SJSA1 (cell line): ENCODE measurements at places on chromosomes 4 and X.

DNA sequence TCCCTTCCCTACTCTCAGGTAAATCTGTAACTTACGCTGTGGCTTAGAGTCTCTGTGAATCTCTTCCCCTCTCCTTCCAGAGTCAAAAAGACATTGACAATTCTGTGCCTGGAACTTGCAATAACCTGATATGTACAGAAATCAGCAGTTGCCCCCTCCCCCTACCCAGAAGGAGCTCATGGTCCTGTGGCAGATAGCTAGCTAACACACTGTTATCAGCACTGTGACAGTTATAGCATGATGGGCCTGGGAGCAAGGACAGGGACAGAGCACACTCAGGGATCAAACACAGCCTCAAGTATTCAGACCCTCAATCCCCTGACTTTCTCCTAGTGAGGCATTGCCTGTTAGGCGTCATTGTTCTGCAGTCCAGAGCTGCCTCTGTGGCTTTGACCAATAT lies 18.7 kb upstream of the MAGEA10 start:
- no peak for DNase-seq

GRCh38 chrX:17375637-17376430 lies 834 bp downstream of the NHS start:
- DNase-seq, result peak; percentile 43

GRCh38 chrX:350148-350533 lies 31.5 kb upstream of the GTPBP6 start:
- DNase-seq, result no peak

GRCh38 chr4:113738251-113738650 lies 23.3 kb downstream of the CAMK2D start:
- DNase-seq, result no peak

GRCh38 chr4:149164282-149164681 lies 651.4 kb downstream of the IQCM start:
- DNase-seq, result peak; percentile 82

DNA sequence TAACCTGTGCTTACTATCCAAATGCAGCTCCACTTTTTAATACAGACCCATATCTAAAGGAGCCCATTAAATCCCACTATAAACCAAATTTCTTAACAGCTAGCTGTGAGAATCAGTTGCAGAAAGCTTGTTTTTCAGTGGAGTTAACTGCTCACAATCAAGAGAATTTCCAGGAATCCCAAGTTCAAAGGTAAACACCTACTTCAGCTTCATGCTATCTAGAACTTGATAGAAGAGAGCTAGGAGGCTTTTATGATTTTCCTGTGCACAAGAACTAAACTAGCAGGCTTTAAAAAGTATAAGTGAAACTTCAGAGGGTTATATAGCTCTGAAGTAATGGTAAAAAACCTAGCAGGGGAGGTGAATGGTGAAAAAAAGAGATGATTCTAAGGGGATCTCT lies 96.2 kb upstream of the PABPC4L start:
- no peak for DNase-seq

DNA sequence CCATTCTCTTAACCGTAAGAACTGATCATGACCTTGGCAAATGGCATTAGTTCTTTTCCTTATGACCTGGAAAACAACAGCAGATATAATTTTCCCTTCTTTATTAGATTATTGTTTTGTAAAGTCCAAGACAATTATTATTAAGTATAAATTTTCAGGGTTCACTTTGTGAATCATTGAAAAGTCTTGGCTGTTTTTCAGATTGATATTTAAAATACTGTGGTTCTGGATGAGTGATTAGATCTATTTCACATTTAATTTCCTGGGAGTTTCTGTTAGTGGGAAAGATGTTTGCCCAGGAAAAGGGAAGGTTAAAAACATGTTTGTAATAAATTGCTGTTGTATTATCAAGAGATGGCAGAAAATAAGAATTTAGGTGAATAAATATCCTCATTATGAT lies 194.9 kb downstream of the TLL1 start:
- DNase-seq, result no peak

GRCh38 chrX:153421856-153422255 lies 10.6 kb downstream of the ZFP92 start:
- peak; percentile 16 for DNase-seq

DNA sequence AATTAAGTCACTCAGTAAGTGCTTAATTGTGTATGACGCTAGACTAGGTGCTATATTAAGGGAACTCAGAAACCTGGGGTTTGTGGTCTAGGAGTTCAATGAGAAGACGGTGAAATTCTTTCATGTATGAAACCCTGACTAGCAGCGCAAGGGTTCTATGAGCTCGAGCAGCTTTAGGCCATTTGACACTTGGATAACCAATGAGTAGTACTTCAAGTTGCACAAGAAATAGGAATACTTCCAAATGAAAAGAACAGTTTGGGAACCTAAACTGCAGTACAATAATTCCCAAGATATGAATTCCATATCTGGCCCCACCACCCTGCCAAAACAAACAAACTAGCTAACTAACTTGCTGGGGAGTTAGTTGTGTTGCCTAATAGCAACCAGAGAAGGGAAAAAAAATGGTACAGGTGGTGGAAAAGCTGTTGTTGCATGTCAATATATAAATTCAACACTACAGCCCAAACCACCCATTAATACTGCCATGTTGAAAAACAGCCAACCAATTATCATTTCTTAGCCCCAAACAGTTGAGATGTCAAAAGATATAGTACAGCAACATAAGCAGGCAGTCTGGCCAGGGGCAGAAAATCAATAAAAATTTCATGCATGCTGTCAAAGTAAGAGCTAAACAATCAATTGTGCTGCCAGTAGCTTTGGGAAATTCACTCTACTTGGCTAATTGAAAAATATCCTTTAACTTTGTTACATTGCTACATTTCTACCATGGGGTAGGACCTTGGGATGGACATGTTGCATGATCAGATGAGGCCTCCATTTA lies 54.6 kb upstream of the MCF2 start:
- no peak for DNase-seq

DNA sequence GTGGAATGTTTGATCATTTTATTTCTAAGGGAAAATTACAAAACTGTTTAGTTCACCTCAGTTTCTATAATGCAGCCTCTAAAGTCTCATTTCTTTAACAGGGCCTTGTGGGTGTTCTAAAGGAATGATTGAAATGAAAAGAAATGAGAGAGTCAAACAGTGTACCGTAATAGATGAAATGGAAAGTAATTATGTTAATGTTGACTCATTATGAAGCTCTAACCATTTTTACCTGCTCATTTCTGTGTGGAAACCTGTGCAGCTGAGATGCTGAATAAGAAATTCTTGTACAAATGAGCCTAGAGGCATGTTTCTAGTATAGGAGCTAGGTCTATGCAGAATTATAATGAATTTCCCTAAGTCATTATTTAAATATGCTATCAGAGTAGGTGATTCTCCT lies 45.2 kb upstream of the RPA4 start:
- DNase-seq, result no peak

- no peak for DNase-seq
Measured at GRCh38 chr4:38141808-38142500, 181.8 kb downstream of the PTTG2 start.

DNA sequence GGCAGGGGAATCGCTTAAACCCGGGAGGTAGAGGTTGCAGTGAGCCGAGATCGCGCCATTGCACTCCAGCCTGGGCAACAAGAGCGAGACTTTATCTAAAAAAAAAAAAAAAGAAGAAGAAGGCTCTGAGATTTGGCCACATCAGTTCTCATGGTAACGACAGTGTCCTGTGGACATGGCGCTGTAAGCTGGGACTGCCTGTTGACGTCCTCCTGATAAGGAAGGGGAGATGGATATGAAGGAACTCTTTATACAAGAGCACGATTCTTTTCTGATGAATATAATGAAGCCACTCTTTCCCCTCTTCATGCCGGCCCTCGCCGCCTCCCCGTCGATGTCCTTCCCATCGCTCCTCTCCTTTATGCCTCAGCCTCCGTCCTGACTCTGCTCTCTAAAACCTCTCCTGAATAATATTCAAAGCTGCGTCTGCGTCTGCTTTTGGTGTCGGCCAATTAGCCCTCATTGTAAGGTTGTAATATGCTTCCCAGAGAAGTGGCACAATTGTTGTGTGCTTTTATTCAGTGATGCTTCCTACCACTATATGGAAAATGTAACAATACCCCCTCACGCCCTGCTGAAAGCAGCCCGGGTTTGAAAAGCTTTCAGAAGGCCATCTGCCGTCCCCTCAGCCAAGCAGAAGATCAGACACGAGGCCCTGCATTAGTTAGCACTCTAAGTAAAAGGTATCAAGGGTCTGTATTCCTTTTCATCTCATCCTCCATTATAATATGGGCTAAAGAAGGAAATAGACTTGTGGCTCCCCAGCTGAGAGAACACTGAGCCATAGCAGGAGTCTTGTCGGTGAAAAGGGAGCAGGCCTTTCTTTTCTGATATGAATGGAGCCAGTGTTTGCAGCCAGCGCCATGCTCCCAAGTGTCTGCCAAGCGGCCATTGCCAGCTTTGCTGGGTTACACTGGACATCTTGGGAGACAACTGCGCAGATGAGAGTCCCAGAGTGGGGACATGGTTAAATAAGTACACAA lies 22.1 kb upstream of the SCOC start:
- DNase-seq, result no peak

GRCh38 chr4:61375301-61375700 lies 175.2 kb downstream of the ADGRL3 start:
- no peak for DNase-seq

DNA sequence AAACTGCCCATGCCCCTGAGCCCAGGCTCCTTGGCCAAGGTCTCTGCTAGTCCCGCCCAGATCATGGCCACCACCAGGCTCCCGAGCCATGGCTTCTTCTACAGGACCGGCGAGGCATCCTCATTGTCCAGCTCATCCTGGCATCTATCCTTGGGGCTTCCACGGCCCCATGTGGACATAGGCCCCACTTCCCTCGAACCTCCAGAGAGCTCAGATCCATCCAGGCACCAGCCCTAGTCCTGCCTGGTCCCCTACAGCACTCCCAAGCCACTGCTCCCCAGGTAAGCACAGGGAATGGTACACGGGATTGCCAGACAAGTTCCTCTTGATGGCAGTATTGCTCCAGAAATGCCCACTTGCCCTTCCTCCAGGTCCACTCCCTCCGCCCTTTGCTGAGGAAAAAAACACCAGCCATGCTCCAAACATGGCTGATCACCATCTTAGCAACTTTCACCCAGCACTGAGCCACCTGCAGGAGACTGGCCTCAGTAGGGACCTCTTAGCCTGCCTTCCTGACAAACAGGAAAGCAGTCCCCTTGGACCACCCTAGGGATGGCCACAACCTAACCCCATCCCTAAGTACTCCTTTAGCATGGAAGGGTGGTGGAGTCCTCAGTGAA lies 272.1 kb upstream of the AGTR2 start:
- DNase-seq, result no peak

GRCh38 chr4:77126809-77127208 lies 30.2 kb upstream of the CCNG2 start:
- no peak for DNase-seq

GRCh38 chr4:25949173-25949748 lies 35.2 kb downstream of the SMIM20 start:
- DNase-seq, result no peak

DNA sequence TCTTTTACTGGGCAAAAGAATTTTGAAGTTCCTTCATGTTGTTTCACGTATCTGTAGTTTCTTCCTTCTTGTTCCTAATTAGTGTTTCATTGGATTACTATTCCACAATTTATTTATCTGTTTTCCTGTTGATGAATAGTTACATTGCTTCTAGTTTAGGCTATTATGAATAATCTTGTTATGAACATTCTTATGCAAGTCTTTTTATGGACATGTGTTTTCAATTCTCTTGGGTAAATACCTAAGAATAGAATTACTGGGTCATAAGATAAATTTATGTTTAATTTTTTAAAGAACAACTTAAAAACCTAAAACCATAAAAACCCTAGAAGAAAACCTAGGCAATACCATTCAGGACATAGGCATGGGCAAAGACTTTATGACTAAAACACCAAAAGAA lies 70.9 kb upstream of the RXFP1 start:
- DNase-seq, result no peak

GRCh38 chr4:71847300-71847699 lies 63.4 kb upstream of the GC start:
- no peak for DNase-seq

DNA sequence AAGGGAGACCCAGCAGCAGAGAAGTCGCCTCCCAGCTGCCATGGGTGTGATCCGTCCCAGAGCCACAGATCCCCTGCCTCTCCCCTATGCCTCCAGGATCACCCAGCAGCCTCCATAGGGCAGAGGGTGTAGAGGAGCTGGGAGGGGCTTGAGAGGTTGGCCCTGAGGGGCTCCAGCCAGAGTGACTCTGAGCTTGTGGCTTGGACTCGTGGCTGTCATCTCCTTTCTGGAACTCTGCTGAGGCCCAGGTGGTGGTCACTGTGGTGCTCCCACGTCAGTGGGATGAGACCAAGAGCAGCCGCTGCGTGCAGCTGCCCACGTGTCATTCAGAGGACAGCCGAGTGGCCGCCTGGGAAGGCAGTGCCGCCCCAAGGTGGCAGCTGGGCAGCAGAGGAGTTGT lies 4.2 kb downstream of the TACC3 start:
- DNase-seq, result no peak

- DNase-seq, result peak; percentile 4
Measured at GRCh38 chr4:16079046-16079445, 4.8 kb downstream of the PROM1 start.

- no peak for DNase-seq
Measured at GRCh38 chrX:2340991-2341390, 159.8 kb downstream of the DHRSX start.

- DNase-seq, result peak; percentile 30
Measured at GRCh38 chr4:119835613-119835910, 207.0 kb upstream of the PDE5A start.

DNA sequence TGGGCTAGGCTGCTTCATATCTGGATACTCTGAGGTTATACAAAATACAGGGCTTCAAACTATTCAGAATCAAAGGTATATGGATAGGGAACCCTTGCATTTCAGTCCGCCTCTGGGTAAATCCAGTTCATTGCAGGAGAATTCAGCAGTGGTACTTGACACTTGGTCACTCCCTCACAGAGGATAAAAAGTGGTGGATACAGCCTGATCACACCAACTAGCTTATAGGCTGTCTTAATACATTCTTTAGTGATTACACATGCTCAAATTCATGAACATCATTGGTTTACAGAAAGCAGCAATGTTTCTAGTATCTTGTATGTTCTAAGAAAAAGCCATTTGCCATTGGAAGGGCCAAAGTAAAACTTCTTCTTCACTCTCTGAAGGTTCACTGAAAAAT lies 104.8 kb upstream of the PDE5A start:
- no peak for DNase-seq

DNA sequence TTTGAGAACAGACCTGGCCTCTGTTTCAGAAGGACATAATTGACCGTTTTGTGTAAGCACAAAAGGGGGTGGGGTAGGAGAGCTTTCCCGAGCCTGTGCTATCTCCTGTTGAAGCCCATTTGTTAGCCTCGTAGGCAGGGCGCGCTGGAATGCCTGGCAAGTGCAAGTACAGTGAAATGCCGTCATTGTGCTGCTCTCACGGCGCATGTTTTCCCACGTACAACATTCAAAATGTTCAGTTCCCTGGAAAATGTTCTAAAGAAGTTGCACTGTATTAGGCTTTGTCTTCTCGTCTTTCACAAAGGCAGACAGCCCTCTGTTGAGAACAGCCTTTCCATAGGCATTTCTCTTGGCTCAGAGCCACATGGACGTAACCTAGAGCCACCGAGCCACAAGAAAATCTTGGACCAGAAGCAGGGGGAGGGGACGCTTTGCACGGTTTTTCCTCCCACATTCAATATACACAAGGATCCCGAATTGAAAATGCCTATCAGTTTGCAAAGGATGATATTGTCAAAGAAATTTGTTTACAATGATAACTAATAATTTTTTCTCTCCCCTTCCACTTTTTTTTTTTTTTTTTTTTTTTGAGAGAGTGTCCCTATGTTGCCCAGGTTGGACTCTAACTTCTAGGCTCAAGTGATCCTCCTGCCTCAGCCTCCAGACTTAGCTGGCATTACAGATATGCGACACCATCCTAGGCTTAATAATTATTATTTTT lies 54.6 kb upstream of the RAPGEF2 start:
- DNase-seq, result peak; percentile 42

GRCh38 chrX:6067600-6067999 lies 161.1 kb downstream of the NLGN4X start:
- no peak for DNase-seq
